ENCODE measurements at places on chromosomes 6 and 20.

DNA sequence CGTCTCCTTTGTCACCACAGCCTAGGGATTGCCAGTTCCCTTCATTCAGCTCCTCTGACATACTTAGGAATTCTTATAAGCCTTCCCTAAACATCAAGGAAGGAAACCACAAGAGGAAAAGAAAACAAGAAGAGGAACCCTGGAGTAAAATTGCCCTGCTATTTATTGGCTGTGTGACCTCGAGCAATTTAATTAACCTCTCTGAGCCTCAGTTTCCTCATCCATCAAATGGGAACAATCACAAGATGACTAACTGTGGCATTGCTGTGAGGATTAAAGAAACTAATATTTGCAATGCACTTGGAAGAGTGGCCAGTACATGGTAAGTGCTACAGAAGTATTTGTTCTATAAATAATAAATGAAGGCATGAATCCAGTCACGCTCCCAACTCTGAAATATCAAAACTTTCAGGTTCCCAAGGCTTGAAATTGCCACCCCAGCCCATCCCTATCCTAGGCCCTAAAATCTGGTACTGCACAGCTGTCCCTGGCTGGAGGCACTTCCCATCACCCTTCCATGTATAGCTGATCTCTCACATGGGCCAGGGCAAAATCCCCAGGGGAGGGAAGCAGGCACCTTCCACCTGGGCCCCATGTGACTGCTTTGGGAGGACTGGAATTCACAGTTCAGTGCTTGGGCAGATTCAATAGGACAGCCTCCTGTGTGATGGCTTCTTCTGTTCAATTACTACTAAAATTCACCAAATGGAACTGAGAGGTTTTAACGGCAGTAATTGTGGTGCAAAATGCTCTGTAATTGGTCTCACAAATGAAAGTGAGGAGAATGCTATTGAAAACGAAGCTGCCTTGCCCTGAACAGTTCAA, 78.0 kb upstream of the MAFB start:
- DNase-seq, result no peak

- no peak for DNase-seq
Measured at GRCh38 chr6:151286214-151286613, 46.4 kb downstream of the AKAP12 start.

GRCh38 chr6:135008072-135008940, 46.3 kb downstream of the HBS1L start:
- DNase-seq, result no peak

DNA sequence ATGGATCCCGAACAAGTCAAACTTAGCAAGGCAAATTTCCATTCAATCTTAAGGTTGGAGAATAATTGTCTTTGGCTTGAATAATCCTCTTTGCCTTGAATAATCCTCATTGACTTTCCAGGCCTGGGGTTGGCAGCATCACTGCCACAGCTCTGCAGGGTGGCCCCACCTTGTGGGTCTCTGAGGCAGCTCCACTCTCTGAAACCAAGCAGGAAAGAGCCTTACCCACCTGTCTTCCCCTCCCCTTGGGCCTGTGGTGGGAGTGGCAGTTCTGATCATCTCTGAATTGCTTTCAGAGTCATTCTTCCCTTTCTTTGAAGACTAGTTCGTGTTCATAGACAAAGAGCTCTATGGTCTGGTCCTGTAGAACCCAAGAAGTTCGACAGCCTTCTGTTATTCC, 47.5 kb downstream of the KCNQ5 start:
- no peak for DNase-seq

GRCh38 chr20:41499961-41500725, 118.0 kb downstream of the CHD6 start:
- DNase-seq, result no peak

- DNase-seq, result no peak
Measured at GRCh38 chr20:46255440-46256104, 52.7 kb downstream of the CDH22 start.

DNA sequence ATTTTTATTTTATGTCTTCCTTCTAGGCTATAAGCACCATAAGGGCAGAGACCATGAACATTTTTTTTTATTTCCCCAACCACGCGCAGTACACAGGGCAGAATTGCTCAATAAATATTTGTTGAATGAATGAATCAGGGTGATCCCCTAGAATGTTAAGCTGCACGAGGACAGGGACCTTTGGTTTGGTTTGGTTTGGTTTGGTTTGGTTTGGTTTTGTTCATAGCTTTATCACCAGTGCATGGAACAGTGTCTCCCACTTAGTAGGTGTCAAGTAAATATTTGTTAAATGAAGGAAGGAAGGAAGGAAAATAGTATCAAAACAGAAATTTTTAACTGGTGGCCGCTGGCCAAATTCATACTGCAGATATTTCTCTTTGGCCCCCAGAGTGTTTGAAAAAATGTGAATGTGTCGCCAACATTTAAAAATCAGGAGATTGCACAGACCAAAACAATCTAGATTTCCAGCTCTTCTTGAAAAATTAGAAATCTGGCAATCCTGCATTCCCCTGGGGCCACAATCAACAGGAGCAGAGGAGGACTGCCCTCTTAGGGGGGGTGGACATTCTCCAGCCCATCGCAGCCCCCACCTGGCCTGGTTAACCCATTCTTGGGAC, 205.3 kb downstream of the EYA2 start:
- DNase-seq, result no peak

DNA sequence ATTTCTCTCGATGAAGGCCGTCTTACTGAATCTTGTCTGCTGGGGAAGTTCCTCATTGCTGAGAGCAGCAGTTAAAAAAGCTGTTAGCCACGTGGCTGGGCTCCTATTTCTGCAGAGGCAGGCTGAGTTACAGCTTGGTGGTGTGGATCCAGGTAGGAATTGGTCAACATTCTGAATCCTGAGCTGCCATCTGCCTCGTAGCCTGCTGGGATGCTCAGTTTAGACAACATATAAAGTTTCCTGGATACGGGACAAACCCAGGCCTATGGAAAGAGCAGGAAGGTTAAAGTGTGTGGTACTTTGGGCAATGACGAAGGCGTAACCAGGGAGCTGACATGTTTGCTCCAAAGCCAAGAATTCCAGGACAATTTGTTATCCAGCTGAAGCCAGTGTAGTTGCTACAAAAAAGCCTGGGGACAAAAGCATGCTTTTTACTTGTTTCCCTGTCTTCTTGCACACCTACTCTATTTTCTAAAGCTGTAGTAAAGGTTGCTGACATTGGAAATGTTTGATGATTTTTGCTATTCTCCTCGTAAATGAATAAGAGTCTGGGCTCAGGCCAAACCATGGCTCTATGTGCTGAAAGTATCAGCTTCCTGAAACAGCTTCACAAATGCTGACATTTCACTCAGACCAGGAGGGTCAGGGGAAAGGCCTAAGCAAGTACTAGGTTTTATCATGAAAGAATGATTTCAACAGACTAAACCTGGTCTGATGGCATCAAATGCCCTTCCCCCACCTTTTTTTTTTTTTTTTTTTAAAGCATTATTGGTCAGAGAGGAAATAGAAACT, 12.4 kb upstream of the MYLK2 start:
- DNase-seq, result no peak

- no peak for DNase-seq
Measured at GRCh38 chr20:4812641-4813075, 90.9 kb downstream of the PRND start.

- no peak for DNase-seq
Measured at GRCh38 chr20:22566876-22567658, 17.3 kb downstream of the FOXA2 start.

Data from activated CD8-positive, alpha-beta memory T cell treated with anti-CD3 and anti-CD28 coated beads for 4 hours (primary cell).